ENCODE measurements at places on chromosomes 7 and 10.
A peak's percentile ranks its signal among the peaks of the same experiment; 100 is the strongest.

DNA sequence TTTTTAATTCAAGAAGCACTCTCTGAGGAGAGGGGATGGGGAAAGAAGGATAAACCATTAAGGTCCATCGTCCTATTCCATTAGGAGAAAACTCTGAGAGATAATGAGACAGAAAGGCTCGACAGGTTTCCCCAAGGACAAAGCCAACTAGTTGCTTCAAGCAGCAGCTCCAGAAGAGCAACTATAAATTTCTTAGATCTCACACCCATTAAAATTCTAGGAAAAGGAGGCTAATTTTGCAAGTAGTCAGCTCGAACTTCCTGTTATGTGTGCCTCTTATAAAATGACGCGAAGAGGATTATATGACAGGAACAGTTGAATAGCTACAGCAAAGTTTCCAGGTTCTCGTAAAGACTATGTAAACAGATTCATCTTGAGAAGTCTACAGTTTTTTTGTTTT lies 52.0 kb upstream of the ST8SIA6 start:
- no peak for DNase-seq

- no peak for DNase-seq
Observed at GRCh38 chr10:70500812-70501301, 22.3 kb downstream of the PALD1 start.

GRCh38 chr7:111540199-111540815 lies 22.0 kb downstream of the IMMP2L start:
- DNase-seq = no peak

DNA sequence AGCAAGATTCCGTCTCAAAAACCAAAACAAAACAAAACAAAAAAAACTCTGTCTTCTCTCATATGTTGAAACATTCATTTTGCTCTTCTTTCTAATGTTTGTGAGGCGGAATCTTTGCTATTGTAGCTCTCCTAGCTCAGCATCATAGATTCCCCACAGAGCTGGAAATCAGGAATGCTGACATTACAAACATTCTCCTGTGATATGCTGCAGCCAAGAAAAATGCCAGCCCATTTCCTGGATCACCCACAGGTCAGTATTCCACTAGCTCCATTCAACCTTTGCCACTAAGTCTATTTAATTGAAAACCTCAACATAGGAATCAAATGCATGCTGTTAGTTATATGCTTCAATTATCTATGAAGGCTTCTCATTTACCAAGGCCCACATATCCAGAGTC lies 186.3 kb downstream of the IPMK start:
- no peak for DNase-seq

GRCh38 chr10:131928248-131929095 lies 27.7 kb downstream of the PPP2R2D start:
- no peak for DNase-seq

- DNase-seq = peak; percentile 45
Observed at GRCh38 chr10:70762441-70763175, 22.6 kb downstream of the TBATA start.

- no peak for DNase-seq
Observed at GRCh38 chr10:124079864-124080263, 13.5 kb downstream of the CHST15 start.
